ENCODE measurements at places on chromosomes 12 and 14.

DNA sequence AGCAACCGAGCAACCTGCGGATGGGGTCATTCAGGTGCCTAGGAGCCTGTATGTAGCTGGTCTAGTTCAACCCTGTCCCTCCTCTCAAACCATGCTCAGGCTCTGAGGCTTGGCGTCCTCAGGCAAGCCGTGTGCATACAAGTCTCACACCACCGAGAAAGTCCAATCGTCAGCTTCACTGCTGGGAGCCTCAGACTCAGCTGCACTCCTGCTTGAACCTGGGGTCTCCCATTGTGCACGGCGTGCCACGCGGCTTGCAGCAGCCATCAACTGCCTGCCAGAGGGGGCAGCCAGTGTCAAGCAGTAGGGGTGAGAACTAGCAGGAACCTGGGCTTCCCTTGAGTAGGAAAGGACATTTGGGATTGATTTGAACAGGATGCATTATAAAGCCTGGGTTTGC lies 1064.6 kb downstream of the BCL11B start:
- DNase-seq = peak; percentile 34

DNA sequence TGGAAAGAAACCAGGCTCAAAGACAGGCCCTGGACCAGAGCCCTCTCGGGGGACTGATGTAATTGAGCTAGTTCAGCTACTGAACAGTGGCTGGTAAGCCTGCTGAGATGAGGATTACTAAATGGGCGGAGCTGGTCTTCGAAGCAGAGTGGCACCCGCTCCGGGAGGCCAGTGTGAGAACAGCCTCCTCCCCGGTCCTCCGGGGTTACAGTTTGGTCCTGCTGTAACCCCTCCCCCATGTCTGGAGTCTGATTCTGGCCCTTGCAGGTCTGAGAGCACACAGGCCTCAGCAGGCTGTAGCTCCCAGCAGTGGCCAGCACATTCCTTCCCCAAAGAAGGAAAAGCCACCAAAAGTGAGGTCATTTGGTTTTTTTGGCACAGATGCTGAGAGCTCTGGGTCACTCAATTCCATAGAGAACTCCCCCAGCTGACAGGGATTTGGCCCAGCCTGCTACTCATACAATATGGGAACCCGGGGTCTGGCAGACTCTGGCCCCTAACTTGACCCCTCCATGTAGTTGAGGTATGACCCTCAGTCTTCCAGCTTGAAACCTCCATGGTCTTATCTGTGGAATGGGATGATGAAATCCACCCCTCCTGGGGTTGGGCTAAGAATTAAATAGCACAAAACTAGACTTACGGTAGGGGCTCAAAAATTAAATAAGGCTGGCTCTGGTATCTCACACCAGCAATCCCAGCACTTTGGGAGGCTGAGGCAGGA lies 39.0 kb downstream of the ACTN1 start:
- DNase-seq = no peak

DNA sequence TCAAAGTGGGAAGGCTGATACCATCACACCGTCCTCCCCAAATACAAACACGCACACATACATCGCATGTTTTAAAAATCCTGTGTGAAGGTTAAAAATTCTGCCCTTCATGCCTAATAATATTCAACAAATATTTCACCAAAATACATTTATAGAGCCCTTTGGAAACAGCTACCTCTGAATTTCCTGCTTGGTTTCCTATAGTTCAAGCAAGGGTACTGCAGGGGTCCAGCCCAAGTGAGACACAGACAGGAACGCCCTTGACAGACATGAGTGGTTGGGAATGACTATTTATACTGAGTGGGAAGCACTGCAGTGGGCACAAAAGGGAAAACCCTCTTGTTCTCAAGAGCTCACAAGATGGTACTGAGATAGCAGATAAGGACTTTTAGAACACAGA lies 51.0 kb downstream of the ST8SIA1 start:
- no peak for DNase-seq

- peak; percentile 46 for DNase-seq
These were observed 857 bp downstream of the ETNK1 start for GRCh38 chr12:22625762-22626294.

- DNase-seq = no peak
These were observed 91.8 kb downstream of the PLXNC1 start for GRCh38 chr12:94240171-94240570.

- no peak for DNase-seq
These were observed 17.4 kb downstream of the TMEM119 start for GRCh38 chr12:108580531-108580930.

DNA sequence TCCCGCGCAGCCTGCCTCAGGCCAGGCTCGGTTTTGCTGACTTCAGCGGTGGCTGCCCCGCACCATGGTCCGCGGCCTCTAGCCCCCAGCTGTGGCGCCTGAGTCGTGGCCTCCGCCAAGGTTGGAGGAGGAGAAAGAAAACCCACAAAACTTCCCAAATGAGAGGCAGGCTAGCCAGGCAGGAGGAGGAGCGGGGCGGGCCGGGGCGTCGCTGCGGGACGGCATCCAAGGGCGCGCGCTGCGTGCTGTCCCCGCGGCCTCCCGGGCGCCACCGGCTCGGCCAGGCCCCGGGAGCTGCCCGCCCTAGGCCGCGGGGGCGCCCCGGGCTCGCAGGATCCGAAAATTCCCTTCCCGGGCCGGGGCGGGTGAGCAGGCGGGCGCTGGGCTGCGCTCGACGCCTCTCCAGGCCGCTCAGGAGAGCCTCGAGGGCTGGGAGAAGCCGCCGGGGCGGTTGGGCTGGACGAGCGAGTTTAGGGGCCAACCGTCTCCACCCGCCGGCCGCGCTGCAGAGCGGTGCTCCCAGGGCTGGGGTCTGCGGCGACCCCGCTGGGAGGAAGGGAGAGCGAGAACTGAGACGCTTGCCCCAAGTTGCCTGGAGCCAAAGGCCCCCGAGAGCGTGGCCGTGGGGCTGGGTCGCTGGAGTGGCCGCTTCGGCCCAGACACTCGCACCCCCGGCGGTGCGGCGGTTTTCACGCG lies at the start of gene EFS:
Gene EFS, minus strand, starts transcription at position 137 of the 696 bp plus-strand sequence. CDS start 147 bp downstream, outside the sequence.
- no peak for DNase-seq

DNA sequence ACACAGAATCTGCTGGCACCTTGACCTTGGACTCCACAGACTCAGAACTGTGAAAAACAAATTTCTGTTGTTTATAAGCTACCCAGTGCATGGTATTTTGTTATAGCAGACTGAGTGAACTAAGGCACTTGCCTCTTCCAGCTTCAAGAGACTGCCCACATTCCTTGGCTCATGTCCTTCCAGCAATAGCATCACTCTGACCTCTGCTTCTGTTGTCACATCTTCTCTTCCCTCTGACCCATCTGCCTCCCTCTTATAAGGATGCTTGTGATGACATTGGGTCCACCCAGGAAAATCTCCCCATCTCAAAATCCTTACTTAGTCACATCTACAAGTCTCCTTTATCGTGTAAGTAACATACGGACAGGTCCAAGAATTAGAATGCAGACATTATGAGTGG lies 200.4 kb downstream of the PIK3C2G start:
- no peak for DNase-seq

- DNase-seq = no peak
These were observed 133.7 kb downstream of the KLHL28 start for GRCh38 chr14:44828023-44828422.

- DNase-seq = no peak
These were observed 6.0 kb downstream of the FOXG1 start for GRCh38 chr14:28772613-28773012.

- peak; percentile 9 for DNase-seq
These were observed 69.6 kb downstream of the NT5DC3 start for GRCh38 chr12:103771466-103771865.

GRCh38 chr12:123319273-123319672 lies 45.4 kb downstream of the SBNO1 start:
- DNase-seq = no peak

- no peak for DNase-seq
These were observed 1143.6 kb downstream of the FLRT2 start for GRCh38 chr14:86673523-86673969.

DNA sequence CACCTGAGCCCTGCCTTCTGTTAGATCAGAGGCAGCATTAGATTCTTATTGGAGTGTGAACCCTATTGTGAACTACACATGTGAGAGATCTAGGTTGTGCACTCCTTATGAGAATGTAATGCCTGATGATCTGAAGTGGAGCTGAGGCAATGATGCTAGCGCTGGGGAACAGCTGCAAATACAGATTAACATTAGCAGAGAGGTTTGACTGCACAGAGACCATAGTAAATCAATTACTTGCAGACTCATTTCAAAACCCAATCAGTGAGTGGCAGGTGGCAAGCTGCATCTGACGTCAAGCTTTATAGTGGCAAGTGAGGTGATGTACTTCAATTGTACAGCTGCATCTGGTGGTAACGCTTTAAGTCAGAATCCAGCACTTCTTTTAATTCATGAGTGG lies 141.6 kb downstream of the GPHN start:
- no peak for DNase-seq
